Fibroblast of skin of right biceps (primary cell): ENCODE measurements at places on chromosomes 13 and 19.
A peak's percentile ranks its signal among the peaks of the same experiment; 100 is the strongest.

DNA sequence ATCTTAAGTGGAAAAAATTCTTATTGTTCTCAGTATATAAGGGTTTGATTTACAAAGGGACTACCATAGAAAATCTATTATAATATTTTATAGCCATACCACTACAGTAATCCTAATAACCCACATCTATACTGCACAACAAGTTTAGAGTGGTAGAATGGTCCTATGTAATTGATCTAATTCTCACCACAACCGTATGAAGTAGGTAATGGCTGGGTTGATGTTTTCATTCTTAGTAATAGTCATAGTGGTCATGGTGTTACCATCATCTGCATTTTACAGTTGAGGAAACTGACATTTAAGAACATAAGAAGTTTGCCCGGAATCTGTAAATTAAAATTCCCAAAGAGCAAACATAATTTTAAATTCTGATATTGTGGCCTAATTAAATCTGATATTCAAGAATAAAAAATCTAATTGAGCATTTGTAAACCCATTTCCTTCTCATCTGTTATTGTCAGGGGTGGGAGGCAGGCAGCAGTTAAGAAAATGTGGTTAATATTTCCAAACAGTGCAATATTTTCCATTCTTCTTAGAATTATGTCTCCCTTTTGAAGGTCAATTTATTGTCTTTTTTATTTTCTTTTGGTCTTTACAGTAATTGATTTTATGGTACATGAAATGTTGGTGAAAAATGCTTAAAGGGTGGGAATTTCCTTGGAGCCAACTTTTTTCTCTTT lies 65.6 kb downstream of the DHRS12 start:
- no peak for DNase-seq

- no peak for DNase-seq
These were observed 1825.3 kb downstream of the SLITRK5 start for GRCh38 chr13:89496478-89496877.

GRCh38 chr19:872266-872951 lies 12.9 kb downstream of the CFD start:
- peak; percentile 79 for DNase-seq

- DNase-seq, result no peak
These were observed 36.2 kb upstream of the RBM26 start for GRCh38 chr13:79442221-79442620.

- DNase-seq, result no peak
These were observed 110.7 kb upstream of the UQCRFS1 start for GRCh38 chr19:29323440-29324290.

DNA sequence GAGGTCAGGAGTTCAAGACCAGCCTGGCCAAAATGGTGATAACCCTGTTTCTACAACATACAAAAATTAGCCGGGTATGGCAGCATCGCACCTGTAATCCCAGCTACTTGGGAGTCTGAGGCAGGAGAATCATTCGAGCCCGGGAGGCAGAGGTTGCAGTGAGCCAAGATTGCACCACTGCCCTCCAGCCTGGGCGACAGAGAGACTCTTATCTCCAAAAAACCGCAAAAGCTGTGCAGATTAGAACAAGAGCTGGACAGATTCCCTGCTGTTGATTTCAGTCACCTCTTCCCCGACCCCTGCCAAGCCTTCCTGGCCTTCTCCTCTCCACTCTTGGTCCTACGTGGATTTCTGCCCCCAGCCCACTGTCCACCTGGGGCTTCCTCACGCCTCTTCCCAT lies 8.3 kb downstream of the CAMSAP3 start:
- DNase-seq, result no peak

DNA sequence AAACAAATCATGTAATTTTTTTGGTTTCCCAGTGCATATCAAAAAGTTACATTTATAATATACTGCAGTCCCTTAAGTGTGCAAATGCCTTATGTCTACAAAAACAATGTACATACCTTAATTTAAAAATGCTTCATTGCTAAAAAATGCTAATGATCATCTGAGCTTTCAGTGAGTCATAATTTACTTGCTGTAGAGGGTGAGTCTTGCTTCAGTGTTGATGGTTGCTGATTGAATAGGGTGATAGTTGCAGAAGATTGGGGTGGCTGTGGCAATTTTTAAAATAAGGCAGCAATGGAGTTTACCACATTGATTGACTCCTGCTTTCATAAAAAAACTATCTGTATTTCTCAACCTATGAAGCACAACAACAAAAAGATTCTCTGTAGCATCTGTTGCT lies 613.9 kb downstream of the TBC1D4 start:
- DNase-seq, result peak; percentile 82

GRCh38 chr13:75547917-75548316 lies 1.7 kb upstream of the UCHL3 start:
- DNase-seq, result no peak

DNA sequence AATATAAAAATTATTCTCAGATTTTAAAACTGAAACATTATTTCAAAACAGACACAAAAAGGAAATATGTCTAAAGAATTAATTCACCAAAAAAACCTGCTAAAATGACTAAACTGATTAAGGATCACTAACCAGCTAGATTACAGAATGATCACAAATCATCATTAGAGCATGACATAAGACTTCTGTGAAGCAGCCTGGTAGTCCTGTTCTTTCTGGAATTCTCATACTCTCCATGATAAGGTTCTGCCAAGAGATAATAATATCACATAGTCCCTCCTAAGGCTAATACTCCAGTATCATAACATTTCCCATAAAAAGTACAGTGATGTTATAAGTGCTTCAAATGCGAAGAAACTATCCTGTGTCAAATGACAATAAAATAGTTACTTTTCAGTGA lies 1814.9 kb downstream of the SLITRK5 start:
- DNase-seq, result no peak

DNA sequence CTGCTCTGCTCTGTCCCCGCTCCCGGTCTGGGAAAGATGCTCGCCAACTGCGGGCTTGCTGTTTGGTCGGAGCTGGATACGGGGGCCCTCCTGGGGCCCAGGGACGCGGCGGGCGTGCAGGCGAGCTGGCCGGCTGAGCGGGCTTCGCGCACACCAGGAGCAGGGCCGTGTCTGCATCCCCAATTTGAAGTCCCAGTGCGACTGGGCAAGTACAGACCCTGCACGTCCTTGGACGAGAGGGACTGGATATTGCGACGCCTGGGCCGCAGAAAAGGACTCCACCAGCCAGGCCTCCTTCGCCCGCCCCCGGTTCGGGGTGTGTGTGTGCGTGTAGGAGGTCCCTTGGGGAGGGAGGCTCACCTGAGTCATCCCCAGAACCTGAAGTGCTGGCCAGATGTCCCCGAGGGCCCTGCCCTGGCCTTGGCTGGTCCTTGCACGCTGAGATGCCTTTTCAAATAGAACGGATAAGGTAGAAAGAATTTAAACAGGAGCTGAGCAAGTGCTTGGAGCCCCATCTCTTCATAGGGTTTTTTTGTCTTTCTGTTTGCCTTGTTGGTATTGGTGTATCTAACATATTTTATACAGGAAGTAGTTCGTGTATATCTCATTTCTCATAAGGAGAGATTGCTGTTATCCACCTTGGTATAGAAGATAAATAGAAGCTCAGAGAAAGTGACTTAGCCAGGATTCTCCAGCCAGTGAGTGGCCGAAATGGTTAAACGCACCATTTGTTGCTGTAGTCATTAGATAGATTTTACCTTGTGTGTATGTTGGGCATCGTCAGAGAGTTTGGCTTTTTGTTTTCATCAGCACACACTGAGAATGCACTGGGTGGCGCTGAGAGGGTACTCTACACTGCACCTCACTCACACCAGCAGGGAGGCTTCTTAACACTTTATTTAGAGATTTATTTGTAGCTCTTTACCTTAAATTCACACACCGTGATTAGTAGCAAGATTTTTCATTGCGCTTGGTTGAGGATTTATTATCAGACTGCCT lies 1.1 kb downstream of the NAXD start:
- DNase-seq, result peak; percentile 57

DNA sequence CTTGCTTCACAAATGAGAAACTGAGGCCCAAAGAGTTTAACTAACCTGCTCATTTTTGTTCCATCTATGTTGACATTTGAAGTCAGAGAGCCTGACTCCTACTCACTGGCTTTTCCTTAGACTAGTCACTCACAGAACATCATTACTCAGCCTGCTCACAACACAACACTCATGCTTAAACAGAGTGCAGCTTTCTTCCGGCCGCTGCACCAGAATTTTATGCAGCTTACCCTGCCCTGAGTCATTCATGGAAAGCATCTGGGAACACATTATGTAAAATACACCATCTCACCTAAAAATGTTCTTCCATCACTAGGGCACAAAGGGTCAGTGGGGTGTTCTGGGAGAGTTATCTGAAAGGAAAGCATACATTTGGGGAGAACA lies 303.4 kb downstream of the SPRY2 start:
- DNase-seq, result peak; percentile 93

DNA sequence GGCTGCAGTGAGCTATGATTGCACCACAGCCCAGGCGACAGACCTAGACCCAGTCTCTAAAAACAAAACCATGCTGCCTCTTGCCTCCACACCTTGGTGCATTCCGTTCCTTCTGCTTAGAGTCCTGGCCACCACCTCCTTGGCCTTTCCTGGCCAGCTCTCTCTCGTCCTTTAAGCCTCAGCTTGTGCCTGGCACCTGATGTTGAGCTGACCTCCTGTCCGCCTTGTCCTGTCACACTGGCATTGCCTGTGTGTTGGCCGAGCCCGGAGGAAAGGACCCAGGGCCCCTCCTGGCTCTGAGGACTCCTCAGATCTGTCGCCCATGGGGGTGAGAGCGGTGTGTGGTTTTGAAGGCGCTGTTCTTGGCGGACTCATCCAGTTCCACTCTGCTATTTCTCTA lies 143.3 kb downstream of the STK24 start:
- no peak for DNase-seq

DNA sequence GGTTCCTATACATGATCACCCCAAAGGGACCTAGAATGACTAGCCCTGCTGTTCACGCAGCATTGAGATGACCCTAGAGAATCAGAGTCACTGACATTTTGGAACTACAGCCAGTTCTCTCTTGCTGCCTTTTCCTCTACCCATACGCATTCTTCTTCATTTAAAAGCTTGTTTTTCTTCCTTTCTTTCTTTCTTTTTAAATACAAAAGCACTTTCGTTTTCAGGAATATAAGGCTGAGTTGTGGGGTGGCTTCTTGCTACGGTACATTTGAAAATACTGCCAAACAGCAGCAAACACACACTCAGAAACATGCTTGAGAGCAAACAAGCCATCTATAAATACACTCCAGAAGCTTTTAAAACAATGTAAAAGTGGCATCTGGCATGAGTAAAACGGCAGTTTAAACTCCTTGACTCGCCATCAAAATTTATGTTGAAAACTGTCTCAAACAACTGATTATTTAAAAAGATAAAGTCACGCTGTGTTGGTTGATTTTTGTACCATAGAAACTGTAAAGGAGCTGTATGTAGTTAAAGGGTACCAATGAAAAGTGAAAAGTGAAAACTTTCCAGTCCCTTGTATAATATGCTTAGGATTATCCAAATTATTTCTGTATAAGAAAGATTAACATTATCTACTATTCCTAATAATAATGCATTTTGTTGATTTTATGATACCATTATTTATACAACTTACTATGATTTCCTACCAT lies 95.6 kb downstream of the PCDH9 start:
- DNase-seq, result peak; percentile 0

GRCh38 chr13:99314640-99315176 lies 7.5 kb upstream of the GPR183 start:
- peak; percentile 50 for DNase-seq

GRCh38 chr19:17183271-17183761 lies 31.8 kb upstream of the USE1 start:
- no peak for DNase-seq

- DNase-seq, result no peak
These were observed 82.2 kb upstream of the USP29 start for GRCh38 chr19:57037556-57037955.

GRCh38 chr19:19656451-19657396 lies 6.8 kb downstream of the ATP13A1 start:
- no peak for DNase-seq

DNA sequence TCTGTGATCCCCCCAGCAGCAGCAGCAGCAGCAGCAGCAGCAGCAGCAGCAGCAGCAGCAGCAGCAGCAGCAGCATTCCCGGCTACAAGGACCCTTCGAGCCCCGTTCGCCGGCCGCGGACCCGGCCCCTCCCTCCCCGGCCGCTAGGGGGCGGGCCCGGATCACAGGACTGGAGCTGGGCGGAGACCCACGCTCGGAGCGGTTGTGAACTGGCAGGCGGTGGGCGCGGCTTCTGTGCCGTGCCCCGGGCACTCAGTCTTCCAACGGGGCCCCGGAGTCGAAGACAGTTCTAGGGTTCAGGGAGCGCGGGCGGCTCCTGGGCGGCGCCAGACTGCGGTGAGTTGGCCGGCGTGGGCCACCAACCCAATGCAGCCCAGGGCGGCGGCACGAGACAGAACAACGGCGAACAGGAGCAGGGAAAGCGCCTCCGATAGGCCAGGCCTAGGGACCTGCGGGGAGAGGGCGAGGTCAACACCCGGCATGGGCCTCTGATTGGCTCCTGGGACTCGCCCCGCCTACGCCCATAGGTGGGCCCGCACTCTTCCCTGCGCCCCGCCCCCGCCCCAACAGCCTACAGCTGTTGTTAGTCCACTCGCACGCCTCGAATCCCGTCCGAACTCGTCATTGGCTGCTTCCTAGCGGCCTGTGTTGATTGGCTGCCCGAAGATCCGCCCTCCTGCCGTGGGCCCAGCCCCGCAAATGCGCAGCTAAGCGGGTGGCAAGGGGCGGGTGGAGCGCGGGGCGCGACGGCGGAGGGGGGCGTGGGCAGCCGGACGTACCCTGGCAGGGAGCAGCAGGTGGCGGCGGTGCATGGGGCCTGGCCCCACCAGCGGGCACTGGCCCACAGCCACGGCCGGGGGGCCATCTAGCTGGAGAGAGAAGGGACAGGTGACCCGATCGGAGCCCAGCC lies 1.4 kb upstream of the SIX5 start:
- peak; percentile 98 for DNase-seq

- DNase-seq, result no peak
These were observed 16.5 kb downstream of the TYK2 start for GRCh38 chr19:10363789-10364281.

DNA sequence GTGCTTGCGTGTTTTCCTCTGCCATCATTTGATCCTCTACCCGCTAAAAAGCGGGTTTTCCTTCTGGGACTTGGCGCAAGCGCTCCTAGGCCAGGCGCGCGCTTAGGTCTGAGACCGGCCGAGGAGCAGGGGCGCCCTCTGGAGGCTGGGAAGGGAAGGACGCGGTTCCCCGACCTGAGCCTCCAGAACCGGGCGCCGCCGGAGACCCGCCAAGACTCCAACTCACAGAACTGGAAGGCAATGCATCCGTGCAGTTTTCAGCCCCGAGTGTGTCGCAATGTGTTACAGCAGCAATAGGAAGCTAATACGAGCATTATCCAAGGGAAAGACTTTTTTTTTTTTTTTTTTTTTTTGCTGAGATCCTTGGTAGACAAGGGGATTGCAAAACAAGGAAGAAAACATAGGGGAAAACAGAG lies 190.9 kb downstream of the COL4A1 start:
- peak; percentile 76 for DNase-seq

DNA sequence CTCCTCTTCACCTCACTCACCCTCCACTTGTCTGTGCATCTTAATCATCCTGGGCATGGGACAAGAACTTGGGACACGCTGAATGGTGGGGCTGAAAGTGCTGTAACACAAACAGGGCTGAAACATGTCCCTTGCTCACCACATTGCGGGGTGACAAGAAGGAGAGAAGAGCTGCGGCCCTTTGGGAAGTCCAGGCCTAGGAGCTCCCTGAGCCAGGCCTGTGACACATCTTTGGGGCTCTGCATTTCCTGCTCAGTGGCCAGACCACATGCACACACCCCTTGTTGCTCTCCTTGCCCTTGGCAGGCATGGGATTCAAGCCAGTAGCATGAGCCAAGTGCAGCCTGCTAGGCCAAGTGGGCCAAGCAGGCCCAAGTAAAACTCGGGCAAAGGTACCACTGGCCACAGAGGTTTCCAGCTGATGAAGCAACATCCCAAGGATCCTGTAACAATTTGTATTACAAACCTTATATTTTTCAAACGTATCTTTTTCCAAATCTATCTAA lies 1384.3 kb upstream of the PCDH20 start:
- no peak for DNase-seq
